ENCODE measurements at places on chromosomes 4 and X. TPM values are rescaled to one million over a fixed set of nuclear protein-coding genes. Genes with fewer than 3 reads are reported as not detected.

DNA sequence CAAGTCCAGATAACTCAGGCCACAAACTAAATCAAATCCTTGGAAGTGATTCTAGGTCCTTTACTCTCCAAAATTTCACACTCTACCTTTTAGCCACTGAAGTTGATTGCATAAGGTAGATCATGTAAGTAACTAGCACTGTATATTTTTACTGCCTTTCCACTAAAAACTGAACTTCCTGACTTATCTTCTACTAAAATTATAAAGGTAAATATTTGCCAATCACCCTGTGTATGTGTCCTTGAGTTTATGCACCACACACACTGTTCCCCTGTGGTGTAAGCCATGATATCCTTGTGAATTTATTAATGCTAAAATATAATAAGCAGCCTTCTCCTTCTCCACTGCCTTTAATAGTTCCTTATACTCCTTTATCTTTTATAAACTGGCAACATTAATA is 25.6 kb downstream of the RPS6KA6 start:
- no peak overlapping the region for H3K4me3 ChIP-seq
- no peaks in the 10 kb centered on the region for H3K4me1 ChIP-seq
- no peak overlapping the region for H3K27ac ChIP-seq
- H3K27me3 ChIP-seq = no peaks in the 10 kb centered on the region
- DNase-seq = no peak
- H3K36me3 ChIP-seq = no peaks in the 10 kb centered on the region

DNA sequence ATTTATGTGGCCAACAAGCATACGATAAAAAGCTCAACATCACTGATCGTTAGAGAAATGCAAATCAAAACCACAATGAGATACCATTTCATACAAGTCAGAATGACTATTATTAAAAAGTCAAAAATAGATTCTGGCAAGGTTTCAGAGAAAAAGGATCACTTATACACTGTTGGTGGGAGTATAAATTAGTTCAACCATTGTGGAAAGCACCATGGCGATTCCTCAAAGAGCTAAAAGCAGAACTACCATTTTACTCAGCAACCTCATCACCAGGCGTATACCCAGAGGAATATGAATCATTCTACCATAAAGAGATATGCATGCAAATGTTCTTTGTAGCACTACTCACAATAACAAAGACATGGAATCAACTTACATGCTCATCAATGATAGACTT is 478.7 kb upstream of the GALNTL6 start:
- no peak overlapping the region for H3K27ac ChIP-seq
- H3K4me1 ChIP-seq = no peaks in the 10 kb centered on the region
- DNase-seq = no peak
- no peaks in the 10 kb centered on the region for H3K36me3 ChIP-seq
- H3K27me3 ChIP-seq = no peaks in the 10 kb centered on the region

- H3K27me3 ChIP-seq = no peaks in the 10 kb centered on the region
- H3K27ac ChIP-seq = peak overlapping the region; percentile 48
- DNase-seq = peak; percentile 42
- H3K36me3 ChIP-seq = no peaks in the 10 kb centered on the region
These were observed 5.1 kb downstream of the SETD7 start for GRCh38 chr4:139550724-139551429.

DNA sequence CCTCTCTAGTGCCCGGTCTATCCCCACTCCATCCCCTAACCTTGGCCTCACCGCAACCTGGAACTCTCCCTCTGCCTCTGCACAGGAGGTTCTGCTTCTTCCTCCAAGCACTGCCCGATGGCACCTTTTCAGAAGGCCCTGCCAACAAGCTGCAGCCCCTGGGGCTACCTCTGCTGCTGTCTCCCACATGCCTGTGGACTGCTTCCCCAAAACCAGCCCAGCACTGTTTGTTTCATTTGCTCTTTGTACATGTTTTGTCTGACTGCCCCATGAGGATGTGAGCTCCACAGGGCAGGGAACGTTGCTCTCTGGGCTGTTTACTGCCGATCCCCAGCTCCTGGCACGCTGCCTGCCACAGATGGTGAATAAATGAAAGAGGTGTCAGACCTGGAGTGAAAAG is 85.4 kb downstream of the INTS6L start:
- no peak overlapping the region for H3K4me3 ChIP-seq
- H3K4me1 ChIP-seq = no peaks in the 10 kb centered on the region
- no peak for DNase-seq
- no peaks in the 10 kb centered on the region for H3K27me3 ChIP-seq
- no peak overlapping the region for H3K27ac ChIP-seq

DNA sequence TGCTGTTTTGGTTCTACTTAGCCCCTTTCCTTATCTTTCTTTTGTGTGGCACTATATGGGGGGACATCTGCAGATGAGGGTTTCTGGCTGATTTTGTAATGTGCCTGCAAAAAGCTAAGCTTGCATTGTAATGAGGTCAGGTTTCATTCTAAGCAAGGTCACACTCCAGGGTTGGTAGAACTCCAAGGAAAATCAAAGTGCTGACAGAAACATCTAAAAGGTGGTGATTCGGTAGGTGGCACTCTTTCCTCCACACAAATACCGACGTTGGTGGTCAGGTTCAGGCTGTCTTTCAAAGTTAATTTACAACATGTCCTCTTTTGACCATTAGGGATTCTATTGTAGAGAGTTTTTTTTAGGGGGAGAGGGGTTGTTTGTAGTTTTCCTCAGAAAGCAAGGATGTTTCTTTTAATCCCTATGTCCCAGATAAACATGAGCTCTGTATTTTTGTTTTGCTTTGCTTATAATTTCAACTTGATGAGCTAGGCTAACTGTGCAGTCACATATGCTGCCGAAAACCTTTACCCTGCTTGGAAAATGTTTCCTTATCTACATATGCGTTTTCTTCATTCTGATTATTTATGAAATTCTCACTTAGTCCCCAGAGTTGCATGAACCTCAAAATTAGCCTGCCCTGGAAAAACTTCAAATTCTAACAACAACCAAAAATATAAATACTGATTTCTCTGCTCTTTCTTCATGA is 434.2 kb downstream of the PPARGC1A start:
- no peaks in the 10 kb centered on the region for H3K4me1 ChIP-seq
- peak; percentile 19 for DNase-seq
- no peak overlapping the region for H3K4me3 ChIP-seq
- H3K27me3 ChIP-seq = no peaks in the 10 kb centered on the region
- H3K36me3 ChIP-seq = no peaks in the 10 kb centered on the region

DNA sequence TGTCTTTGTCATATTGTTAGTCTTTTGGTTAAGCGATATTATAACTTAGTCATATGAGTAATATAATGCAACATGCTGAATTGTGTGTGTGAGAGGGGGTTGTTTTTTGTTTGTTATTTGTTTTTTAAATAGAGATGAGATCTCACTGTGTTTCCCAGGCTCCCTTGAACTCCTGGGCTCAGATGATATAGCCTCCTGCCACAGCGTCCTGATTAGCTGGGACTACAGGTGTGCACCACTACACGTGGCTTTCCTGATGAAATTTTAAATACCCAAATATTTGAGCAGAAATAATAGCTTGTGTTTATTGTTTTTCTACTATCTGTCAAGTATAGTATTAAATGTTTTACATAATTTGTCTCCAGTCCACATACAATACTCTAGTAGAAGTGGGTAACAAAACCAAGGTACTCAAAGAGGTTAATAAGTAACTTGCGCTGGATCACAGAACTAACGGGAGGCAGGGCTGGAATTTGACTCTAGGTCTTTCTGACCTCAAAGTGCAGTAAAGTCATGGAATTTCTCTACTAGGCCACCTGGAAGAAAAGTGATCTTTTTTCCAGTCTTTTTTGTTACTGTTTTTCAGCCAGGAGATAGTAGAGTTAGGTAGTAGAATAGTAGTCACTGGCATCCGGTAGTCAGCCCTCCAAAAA is 47.8 kb downstream of the CLCN3 start:
- peak overlapping the region; percentile 38 for H3K27ac ChIP-seq
- H3K27me3 ChIP-seq = no peaks in the 10 kb centered on the region
- no peak overlapping the region for H3K4me3 ChIP-seq
- H3K4me1 ChIP-seq = peaks cover 48% of the 10 kb centered on the region
- no peaks in the 10 kb centered on the region for H3K36me3 ChIP-seq

DNA sequence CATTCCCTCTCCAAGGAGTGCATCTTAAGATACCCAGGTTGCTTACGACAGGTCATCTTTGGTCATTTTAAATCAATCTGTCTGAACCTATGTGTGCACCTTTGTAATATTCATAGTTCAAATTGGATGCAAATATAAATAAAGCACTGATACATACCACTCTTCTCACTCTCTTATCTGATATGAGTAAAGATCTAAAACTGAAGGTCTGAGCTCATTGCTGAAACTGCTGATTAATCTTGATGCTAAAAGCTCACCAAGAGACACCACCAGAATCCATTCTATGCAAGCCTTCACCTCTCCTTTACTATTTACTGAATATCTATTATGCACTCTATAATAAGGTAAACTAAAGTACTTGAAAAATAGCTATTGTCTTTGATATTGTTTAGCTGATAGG is 16.6 kb downstream of the HSD17B13 start:
- H3K36me3 ChIP-seq = no peaks in the 10 kb centered on the region
- no peaks in the 10 kb centered on the region for H3K27me3 ChIP-seq
- H3K27ac ChIP-seq = no peak overlapping the region

DNA sequence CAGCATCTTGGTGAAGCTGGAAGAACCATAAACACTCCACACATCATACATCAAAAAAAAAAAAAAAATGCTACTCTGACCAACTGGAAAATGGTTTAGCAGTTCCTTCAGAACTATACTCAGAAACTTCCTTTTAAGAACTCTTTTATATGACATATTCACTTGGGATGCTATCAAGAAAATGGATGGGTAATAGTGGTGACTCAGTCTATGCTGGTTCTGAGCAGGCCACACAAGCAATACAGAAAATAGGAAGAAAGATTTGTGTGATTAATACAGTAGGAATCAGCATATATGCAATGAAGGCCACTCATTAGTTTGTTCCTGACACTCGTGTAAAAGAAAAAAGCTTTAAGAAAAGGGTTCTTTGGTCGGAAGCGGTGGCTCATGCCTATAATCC is 123.5 kb upstream of the FAT4 start:
- no peaks in the 10 kb centered on the region for H3K27me3 ChIP-seq
- no peak overlapping the region for H3K27ac ChIP-seq
- H3K4me1 ChIP-seq = no peaks in the 10 kb centered on the region
- DNase-seq = no peak
- no peak overlapping the region for H3K4me3 ChIP-seq

GRCh38 chr4:177384856-177385397 is 57.3 kb downstream of the AGA start:
- DNase-seq = no peak
- no peaks in the 10 kb centered on the region for H3K4me1 ChIP-seq
- no peak overlapping the region for H3K27ac ChIP-seq
- no peaks in the 10 kb centered on the region for H3K36me3 ChIP-seq
- H3K27me3 ChIP-seq = no peaks in the 10 kb centered on the region
- H3K4me3 ChIP-seq = no peak overlapping the region

DNA sequence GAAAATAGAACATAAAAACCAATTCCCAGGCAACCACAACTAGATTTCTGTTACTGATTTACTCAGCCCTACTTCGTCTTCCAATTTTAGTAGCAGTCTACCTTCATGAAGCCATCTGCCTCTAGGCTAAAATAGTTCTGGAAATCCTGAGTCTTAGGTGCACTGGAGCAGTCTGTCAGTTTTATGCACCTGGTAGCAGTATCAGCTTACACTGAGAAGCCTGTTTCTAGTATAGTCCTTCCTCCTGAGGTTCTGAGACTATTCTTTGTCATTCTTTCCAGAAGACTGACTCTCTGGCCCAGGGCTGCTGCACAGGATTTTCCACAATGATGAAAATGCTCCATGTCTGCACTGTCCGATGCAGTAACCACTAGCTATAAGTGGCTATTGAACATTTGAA is 16.9 kb upstream of the HPRT1 start:
- H3K27ac ChIP-seq = no peak overlapping the region
- DNase-seq = no peak
- no peaks in the 10 kb centered on the region for H3K4me1 ChIP-seq
- no peaks in the 10 kb centered on the region for H3K36me3 ChIP-seq

- H3K36me3 ChIP-seq = no peaks in the 10 kb centered on the region
- no peaks in the 10 kb centered on the region for H3K4me1 ChIP-seq
- DNase-seq = no peak
- no peak overlapping the region for H3K4me3 ChIP-seq
- H3K27ac ChIP-seq = no peak overlapping the region
These were observed 29.9 kb downstream of the ZDHHC9 start for GRCh38 chrX:129813662-129814368.

DNA sequence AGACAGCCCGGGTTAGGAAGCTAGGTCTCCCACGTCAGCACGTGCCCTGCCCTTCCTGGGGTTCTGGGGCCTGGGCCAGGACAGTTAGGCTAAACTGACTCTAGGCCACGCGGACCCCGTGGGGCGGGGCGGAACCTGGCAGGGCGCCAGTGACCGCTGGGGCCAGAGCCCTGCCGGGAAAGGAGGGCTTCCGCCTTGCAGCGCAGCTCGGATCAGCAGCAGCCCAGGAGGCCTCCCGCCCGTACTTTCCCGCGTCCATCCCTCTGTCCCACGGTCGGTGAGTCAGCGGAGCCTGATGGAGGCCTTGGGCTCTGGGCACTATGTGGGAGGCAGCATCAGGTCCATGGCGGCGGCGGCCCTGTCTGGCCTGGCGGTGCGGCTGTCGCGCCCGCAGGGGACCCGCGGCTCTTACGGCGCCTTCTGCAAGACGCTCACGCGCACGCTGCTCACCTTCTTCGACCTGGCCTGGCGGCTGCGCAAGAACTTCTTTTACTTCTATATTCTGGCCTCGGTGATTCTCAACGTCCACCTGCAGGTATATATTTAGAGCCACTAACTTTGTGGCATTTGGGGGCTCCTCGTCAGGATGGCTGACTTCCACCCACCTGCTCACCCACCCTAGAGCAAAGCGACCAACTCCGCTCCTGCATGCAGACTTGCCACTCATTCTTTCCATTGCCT is at the start of gene SMIM10:
Gene SMIM10, plus strand, starts transcription at position 191 of the 681 bp plus-strand sequence. Its CDS starts 105 bp downstream, at position 296.
- no peaks in the 10 kb centered on the region for H3K27me3 ChIP-seq
- H3K27ac ChIP-seq = peak within 1 kb of the TSS; percentile 25
- H3K36me3 ChIP-seq = no peaks in the 10 kb centered on the region

GRCh38 chrX:110145854-110146253 is 142.9 kb downstream of the TMEM164 start:
- no peaks in the 10 kb centered on the region for H3K27me3 ChIP-seq
- H3K4me1 ChIP-seq = peaks cover 26% of the 10 kb centered on the region
- no peak overlapping the region for H3K4me3 ChIP-seq
- no peak for DNase-seq
- H3K36me3 ChIP-seq = no peaks in the 10 kb centered on the region
- H3K27ac ChIP-seq = no peak overlapping the region

The UCP1 gene
- not detected for total RNA-seq

The NLGN4X gene
- total RNA-seq = 0.66 TPM

The RASGEF1B gene
- total RNA-seq = 8.6 TPM

The CSAG3 gene
- not detected for total RNA-seq

The PLS3 gene
- 47.5 TPM for total RNA-seq

The CT45A1 gene
- not detected for total RNA-seq

Measured in body of pancreas (tissue), 4 donors.